Prostate gland (tissue), 2 donors: ENCODE measurements at places on chromosomes 5 and 9.

DNA sequence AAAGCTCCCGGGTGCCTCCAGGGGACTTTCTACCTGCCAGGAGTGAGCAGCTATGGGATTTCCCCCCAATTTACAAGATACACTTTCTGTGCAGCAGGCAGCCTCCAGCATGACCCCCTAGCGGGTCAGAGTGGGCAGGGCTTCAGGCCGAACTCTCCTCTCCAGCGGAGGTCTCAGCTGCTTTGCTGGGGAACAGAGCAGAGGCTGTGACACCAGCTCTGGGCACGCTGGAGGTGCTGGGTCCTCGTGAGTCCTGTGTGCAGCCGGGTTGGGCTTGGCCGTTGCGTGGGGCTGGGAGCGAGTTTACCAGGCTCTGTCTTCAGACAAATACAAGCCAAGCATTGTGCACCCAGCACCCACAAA, 2.9 kb downstream of the NRARP start:
- DNase-seq, result no peak

DNA sequence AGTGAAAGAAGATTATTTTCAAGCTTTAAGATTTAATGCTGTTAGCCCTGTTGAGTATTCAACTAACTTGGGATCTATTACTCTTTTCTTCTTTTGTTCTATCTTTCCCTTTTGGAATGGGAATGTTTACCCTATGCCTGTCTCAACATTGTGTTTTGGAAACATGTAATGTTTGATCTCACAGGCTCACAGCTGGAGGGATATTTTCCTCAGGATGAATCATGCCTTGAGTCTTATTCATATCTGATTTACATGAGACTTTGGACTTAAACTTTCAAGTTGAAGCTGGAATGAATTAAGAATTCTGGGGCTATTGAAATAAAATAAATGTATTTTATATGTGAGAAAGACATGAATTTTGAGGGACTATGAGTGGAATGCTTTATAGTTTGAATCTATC, 607.8 kb upstream of the PTGER4 start:
- no peak for DNase-seq

DNA sequence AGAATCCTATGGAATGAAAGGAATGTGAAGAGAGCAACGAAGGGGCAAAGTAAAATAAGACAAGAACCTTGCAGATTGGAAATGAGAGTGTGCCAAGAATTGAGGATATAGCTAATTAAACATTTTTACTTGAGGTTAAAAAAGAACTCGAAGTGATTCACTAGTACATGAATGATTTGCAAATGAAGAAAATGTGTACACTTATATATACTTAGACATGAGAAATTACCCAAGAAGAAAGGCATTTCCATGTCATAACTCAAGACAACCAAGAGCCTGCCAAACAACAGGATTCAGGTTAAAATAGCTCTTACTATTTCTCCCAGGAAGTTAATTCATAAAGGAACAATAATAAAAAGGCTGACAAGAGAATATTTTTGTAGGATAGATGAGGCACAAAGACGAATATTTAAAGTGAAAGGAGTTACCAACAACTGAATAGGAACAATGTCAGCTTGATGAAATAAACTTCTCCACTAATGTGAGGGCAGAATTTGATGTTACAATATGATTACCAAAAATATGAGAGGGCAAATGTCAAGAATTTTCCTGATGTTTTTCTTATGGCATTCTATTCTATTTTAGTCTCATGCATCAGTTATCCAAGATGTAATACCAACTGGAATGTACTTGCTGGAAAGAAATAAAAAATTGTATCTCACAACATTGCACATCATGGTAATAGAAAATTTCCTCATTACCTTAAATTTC, 18.9 kb upstream of the NPR3 start:
- no peak for DNase-seq

DNA sequence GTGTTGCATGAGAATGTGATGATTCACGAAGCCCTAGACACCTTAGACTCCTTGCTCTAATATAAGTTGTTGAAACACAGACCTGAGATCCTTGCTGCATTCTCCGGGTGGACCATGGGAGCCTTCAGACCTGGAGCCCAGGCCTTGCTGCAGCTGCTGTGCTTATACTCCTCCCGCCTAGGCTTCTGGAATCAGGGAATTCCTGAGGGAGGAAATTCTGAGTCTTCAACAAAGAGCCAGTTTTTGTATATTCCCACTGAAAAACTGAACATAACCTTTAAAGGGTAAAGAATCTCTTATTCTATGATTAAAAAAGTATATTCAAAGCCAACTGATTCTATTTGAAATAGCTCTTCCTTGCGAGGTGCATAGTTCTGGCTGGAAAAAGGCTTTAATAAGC, 245.1 kb upstream of the ELAVL2 start:
- no peak for DNase-seq
